ENCODE measurements at places on chromosomes 5 and 9.

DNA sequence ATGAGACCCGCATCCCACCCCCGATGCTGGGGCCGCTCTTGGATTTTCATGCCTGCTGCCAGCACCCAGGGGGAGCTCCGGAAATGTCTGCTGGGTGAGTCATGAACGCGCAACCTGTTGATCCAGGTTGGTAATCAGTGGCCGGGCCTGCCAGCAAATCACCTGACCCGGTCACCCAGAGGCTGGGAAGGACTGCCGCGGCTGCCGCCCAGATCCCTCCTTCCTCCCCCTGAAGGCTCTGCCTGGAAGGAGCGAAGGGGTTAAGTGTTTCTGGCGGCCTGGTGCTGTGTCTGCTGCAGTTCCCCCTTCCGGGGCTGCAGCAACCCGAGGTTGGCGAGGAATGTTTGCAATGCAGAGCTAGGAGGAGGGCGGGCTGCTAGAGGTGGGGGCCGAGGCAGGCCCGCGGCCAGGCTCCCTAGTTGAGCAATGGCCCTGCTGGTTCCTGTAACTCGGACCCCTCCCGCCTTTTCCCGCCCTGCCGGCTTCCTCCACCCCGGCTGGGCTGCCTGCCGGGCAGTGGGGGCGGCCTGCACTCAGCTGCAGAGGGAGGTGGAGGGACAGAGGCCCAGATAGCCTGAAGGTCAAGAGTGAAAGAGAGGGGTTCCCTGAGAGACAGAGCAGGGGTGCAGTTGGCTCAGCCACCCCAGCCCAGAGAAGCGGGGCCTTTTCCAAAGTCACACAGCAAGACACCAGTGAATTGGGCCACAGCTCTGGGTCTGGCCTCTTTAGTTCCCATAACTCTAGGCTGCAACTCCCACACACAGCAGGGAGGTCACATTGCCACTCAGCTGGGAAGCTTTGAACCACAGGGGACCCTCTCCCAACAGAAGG is 156.3 kb upstream of the IER5L start:
- DNase-seq, result peak; percentile 99

- DNase-seq, result peak; percentile 12
Observed at GRCh38 chr5:130773813-130774212, 391.2 kb downstream of the HINT1 start.

DNA sequence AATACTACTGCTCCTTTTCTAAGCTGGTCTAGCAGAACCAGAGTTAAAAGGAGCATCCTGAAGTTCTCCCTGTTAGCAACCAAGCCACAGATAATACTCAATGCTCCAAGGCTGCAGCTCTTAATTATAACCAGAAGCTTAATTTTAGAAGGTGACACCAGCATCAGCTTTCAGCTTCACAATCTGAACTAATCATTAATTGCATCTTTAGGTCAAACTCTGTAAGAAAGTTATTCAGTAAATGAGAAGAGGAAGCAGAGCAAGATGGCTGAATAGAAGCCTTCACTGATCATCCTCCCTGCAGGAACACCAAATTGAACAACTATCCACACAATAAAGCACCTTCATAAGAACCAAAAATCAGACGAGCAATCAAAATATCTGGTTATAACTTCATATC is 38.5 kb downstream of the APBA1 start:
- no peak for DNase-seq

DNA sequence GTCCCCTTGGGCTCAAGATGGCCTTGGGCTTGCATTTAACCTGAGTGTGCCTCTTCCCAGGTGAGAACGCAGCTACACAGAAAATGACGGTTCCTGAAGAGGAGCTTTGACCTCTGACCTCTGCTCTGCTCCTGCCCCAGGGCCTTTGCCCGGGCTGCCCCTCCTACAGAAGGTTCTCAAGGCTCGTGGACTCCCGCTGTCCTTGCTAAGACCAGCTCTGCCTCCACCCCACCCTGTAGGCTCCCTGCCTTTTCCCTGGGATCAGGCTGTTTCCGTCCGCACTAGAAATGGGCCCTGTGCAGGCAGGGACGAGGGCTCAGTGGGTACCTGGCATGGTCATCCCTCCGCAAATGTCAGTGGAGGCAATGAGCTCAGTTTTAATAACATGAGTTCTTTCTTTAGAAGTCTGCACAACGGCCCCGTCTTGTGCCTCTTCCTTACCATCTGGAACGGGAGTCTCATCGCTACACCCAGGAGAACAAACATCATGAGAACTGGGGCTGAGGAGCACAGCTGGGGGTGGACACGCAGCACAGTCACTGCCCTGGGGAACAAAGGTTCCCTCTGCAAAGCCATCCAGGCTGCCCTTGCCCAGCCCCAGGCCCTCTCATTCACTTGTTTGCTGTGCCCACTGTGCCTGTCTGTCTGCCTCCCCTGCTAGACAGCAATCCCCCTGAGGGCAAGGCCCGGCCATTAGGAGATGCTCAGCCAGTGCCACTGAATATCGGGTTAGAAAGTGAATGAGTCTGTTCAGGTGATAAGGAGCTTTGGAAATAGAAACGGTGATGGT is 26.7 kb upstream of the LPCAT1 start:
- no peak for DNase-seq

DNA sequence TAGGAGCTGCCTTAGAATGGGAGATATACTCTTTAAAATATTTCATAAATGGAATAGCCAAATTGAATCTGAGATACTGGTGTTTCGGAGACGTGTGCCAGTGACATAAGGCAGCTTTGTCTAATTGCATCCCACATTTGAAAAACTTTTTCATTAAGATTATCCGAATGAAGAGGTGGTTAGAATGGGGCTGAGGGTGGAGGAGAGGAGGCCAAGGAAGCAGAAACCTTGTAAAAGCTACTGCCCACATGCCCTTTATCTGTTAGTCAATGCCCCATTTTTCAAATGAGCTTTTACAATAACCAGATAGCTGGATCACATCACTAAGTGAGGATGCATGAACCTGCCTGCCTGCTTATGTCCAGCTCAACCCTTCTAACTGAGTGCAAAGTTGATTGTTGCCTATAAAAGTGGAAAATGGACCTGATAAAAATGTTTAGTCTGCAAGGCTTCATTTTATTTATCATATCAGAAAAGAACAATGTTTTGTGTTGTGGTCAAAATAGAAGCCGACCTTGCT is 34.8 kb downstream of the SNX24 start:
- DNase-seq, result no peak

DNA sequence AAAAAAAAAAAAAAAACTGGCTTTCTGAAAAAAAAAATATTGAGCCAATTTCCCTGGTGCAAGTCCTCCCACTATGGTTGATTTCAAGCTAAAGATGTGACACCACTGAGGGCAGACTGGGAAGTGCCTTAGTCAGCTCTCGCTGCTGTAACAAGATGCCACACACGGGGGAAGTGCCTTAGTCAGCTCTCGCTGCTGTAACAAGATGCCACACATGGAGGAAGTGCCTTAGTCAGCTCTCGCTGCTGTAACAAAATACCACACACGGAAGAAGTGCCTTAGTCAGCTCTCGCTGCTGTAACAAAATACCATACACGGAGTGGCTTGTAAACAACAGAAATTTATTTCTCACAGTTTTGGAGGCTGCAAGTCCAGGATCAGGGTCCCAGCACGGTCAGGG is 23.4 kb downstream of the BTNL9 start:
- no peak for DNase-seq

DNA sequence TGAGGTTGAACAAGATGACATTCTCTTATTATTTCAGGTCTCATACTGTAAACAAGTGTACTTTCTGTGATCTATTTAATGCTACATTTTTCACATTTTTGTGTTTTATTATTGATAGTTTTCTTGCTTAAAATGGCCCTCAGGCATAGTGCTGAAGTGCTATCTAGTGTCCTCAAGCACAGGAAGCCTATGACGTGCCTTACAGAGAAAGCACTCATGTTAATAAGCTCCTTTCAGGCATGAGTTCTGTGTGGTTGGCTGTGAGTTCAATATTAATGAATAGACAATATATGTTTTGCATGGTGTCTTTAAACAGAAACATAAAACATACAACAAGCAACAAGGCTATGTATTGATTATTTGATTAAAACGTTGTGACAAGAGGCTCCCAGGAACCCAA is 450.1 kb downstream of the PLK2 start:
- no peak for DNase-seq
